Adipocyte (in vitro differentiated cells): ENCODE measurements at places on chromosomes 5 and 9.

- DNase-seq: peak; percentile 53
Observed at GRCh38 chr5:33781286-33781685, 110.5 kb downstream of the ADAMTS12 start.

GRCh38 chr9:110531776-110532175 is 47.8 kb downstream of the SVEP1 start:
- no peak for DNase-seq

- no peak for DNase-seq
Observed at GRCh38 chr9:133705576-133705975, 32.6 kb downstream of the SARDH start.

DNA sequence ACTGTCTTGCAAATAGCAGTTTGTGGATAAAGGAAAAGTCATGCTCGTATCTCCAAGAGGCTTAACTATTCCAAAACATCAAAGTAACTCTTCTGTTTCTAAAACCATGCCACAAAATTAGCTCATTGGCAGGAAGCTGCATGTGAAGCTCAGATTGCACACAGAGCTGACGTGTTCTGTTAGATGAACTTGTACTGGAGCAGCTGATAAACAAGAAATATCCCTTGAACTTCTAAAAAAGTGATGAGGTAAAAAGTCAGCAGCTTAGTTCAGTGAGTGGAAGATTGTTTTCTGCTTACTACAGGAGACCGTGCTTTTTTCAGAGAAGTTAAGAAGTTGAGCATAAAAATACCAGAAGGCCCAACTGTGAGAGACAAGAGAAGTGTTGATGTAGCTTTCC is 113.2 kb downstream of the SLC12A2 start:
- peak; percentile 20 for DNase-seq

- DNase-seq: peak; percentile 69
Observed at GRCh38 chr5:180618829-180619562, 27.7 kb upstream of the SCGB3A1 start.

DNA sequence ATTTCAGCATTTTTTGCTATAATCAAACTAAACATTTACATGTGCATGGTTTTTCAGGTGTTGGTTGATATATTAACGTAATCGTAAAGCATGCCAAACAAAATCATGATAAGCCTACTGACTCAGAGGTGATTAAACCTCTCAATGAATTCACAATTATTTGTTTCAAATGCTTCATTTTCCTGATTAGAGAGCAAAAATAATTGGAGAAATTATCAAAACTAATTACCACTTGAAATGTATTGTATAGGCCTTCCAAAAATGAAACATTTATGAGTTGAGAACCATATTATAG is 45.7 kb upstream of the JMY start:
- DNase-seq: no peak

DNA sequence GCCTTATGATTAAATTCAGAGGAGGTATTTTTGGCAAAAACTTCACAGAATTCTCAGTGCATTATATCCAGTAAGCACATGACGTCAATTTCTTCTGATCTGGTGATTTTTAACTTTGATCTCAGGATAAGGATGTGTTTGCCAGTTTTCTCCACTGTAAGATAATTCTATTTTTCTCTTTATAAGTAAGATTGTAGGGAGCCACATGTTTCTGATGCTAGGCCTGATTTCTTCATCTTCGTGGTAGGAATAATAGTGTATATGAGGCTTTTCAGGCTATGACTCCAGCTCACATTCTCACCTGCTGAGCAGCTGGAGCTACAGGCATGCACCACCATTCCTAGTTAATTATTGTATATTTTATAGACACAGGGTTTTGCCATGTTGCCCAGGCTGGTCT is 32.1 kb upstream of the LMNB1 start:
- DNase-seq: no peak

GRCh38 chr9:130246126-130246525 is 19.4 kb upstream of the HMCN2 start:
- DNase-seq: no peak

DNA sequence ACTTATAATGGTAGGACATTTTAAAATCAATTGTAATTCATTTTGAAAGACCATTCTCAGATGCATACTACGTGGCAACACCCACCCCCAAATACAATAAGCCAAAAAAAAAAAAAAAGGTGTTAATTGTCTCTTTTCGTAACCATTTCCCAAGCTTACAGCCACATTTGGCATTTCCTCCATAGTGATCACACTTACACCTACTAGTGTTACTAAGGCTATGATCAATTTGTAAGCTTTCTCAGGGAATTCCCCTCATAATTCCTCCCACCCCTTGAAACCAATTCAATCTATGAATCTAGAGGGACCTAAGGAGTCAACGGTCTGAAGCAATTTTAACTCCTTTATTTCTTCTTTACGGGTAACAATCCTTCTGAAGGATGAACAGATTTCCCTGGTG is 40.1 kb downstream of the NR2F1 start:
- no peak for DNase-seq

GRCh38 chr9:32571969-32572899 is 725 bp downstream of the NDUFB6 start:
- peak; percentile 90 for DNase-seq

GRCh38 chr9:88682431-88682831 is 147.5 kb downstream of the NXNL2 start:
- no peak for DNase-seq

GRCh38 chr5:68709239-68709638 is 384.6 kb upstream of the SLC30A5 start:
- no peak for DNase-seq

- DNase-seq: no peak
Observed at GRCh38 chr5:68428231-68428811, 212.8 kb downstream of the PIK3R1 start.

DNA sequence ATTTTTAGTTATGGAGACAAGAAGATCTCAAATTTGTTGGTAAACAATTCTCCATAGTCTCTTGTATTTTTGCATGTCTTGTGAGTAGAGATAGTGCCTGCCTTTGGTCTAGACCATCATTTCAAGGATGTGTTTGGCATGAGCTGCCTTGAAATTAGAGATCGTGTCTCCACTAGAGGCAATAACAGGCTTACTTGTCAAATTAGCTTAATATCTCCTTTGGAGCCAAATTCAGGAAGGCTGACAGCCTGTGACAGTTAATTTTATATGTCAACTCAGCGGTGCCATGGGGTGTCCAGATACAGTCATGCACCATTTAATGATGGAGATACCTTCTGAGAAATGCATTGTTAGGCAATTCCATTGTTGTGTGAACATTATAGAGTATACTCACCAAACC is 24.8 kb upstream of the PRDM9 start:
- DNase-seq: no peak

DNA sequence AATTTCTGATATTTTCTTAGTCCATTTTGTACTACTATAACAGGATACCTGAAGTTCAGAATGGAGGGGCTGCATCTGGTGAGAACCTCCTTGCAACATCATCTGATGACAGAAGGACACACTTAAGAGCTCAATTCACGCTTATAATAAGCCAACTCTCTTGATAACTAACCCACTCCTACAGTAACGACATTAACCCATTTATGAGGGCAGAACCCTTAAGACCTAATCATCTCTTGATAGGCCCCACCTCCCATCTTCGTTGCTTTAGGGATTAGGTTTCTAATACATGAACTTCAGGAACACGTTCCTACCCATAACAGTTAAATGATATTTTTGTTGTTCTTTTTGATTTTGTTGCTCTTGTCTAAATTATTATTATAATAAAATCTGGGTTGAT is 69.4 kb downstream of the TNPO1 start:
- no peak for DNase-seq

- no peak for DNase-seq
Observed at GRCh38 chr9:136229096-136230065, 16.2 kb downstream of the QSOX2 start.

GRCh38 chr9:93574091-93574899 is 2.1 kb upstream of the PHF2 start:
- no peak for DNase-seq

DNA sequence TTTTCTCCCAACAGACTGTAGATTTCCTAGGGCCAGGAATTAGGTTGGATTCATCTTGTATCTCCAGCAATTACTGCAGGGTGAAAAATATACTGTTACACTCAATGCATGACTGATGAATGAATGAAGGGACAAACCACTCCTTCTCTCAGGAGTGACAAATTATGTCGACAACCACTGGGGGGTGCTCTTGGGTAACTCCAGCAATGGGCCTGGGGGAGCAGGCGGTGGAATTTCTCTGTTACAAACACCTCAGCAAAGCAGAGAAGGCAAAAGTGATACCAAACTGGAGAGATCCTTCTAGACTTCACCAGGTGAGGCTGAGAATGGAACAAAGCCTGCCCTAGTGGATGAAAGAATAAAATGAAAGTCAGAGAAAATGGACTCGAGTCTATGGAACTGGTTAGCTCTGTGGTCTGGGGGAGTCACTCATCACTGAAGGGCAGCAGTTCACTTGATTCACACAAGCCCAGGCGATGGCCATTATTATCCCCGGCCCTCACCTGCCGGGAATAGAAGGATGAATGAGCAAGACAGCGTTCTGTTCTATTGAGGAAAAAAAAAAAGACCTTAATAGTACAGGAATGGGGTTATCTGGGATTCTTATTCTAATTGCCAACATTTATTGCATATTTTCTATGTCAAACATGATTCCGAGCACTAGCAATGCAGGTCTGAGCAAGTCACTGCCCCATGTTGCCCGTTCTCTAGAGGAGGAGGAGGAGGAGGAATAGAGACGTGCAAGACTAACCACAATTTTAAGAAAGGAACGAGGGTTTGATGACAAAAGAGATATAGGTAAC is 341.1 kb downstream of the ASTN2 start:
- no peak for DNase-seq

- DNase-seq: no peak
Observed at GRCh38 chr9:87102126-87102525, 154.8 kb upstream of the GAS1 start.

- peak; percentile 7 for DNase-seq
Observed at GRCh38 chr5:156513123-156513815, 186.3 kb downstream of the SGCD start.

- peak; percentile 82 for DNase-seq
Observed at GRCh38 chr9:107488375-107489143, 1.0 kb downstream of the KLF4 start.

DNA sequence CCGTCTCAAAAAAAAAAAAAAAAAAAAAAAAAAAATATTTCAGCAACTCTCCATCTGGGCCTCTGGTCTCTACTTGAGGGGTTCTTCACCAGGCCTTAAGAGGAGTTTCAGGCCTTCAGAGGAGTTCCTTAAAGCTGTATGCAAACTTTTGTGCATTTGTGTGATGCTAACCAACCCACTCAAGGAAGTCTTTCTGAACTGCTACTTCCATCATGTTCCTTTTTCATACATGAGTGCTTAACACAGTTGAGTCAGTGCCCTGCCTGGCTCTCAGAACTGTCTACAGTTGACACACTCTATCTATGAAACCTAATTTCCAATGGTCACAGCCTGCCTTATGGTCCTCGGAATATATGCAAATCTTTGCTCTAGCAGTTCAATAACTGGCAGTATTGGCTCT is 146.5 kb downstream of the MEF2C start:
- DNase-seq: no peak

GRCh38 chr5:180969406-180969805 is 19.2 kb upstream of the BTNL3 start:
- no peak for DNase-seq

- DNase-seq: no peak
Observed at GRCh38 chr5:71633255-71634155, 46.4 kb downstream of the MCCC2 start.

DNA sequence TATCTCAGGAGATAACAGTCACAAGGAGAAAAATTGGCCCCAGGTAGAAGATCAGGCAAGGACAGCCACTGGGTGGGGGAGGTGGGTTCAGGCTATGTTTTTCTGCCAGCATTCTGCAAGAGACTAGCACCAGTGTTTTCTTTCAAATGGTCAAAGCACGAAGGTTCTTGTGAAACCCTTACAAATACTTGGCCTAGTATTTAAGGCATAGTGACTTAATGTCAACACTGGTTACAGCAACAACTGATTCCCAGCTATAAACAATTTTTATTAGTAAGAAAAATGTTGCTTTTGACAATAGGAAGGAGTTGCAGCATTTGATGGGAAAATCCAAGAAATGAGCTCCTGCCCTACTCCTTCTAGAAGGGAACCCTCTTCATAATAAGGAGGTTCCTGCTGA is 349.6 kb downstream of the SLIT3 start:
- DNase-seq: peak; percentile 90

GRCh38 chr9:77864211-77864889 is 167.3 kb downstream of the GNAQ start:
- DNase-seq: no peak

GRCh38 chr5:79890119-79890929 is 100.7 kb downstream of the MTX3 start:
- DNase-seq: no peak

GRCh38 chr9:125241000-125241862 is at the start of gene HSPA5:
Gene HSPA5, minus strand, starts transcription at chr9:125241343. Its CDS starts 217 bp downstream, at chr9:125241126.
- peak; percentile 100 for DNase-seq

GRCh38 chr5:39409033-39409432 is 15.7 kb downstream of the DAB2 start:
- DNase-seq: peak; percentile 47

DNA sequence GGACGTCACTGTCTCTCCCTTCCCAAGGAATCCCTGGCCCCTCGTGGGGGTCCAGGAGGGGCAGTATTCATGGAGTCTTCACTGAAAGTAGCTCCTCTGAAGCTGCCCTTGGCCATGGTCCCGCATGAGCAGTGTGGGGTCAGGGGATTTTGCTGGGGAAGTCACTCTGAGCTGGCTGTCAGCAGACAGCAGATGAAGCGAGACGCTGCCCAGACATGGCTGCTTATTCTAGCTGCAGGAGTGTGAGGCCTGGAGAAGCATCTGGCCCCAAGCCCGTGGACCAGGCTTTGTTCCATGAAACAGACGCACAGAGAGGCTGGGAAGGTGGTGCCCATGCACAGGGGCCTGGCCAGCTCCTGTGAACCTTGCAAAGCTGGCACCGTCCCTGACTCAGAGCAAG is 21.5 kb upstream of the ASS1 start:
- no peak for DNase-seq

DNA sequence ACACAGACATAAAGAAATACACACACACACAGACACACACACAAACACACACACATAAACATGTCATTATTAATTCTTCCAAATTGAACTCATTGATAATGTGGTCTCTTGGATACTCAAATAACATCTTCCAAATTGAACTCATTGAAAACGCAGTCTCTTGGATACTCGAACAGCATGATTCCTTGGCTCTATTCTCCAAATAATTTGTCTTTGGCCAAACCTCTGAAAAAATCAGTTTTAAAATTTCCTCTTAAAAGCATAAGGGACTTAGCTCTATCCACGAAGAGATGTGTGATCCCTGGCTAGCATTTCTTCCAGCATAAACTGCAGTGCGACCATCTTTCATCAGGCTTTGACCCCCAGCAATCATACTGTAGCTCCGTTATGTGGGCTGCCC is 296.6 kb downstream of the IRX2 start:
- DNase-seq: no peak
